ENCODE measurements at places on chromosomes 16 and 17.

- H3K27ac ChIP-seq: no peak overlapping the region
- peaks cover 90% of the 10 kb centered on the region for H3K27me3 ChIP-seq
- peaks cover 17% of the 10 kb centered on the region for H3K4me1 ChIP-seq
- H3K36me3 ChIP-seq: no peaks in the 10 kb centered on the region
Measured at GRCh38 chr17:38563362-38564253, 42.1 kb downstream of the SRCIN1 start.

- H3K4me3 ChIP-seq: no peak overlapping the region
- no peaks in the 10 kb centered on the region for H3K4me1 ChIP-seq
- H3K27me3 ChIP-seq: no peaks in the 10 kb centered on the region
- no peak overlapping the region for H3K27ac ChIP-seq
- peaks cover 43% of the 10 kb centered on the region for H3K36me3 ChIP-seq
- DNase-seq: no peak
Measured at GRCh38 chr17:37123941-37124820, 175.4 kb downstream of the AATF start.

- H3K4me1 ChIP-seq: no peaks in the 10 kb centered on the region
- H3K4me3 ChIP-seq: no peak overlapping the region
- no peaks in the 10 kb centered on the region for H3K36me3 ChIP-seq
Measured at GRCh38 chr16:5374184-5374583, 276.6 kb upstream of the EEF2KMT start.

DNA sequence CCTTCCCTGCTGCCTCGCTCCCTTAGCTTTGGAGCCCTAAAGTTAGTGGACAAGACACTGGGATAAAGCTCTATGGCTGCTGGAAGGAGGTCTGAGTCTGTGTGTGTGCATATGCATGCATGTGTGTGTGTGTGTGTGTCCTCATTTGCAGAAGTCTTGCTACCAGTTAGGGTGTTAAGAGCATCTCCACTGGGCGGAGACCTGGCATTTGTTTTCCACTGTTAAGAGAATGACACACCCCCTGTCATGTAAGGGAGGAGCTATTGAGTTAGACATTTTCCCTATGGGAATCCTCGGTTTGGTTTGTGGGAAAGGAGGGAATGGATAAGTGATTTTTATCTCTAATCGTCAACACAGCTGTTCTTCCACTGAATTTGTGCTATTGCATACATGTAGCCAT, 24.8 kb upstream of the ARHGAP23 start:
- no peak overlapping the region for H3K4me3 ChIP-seq
- no peaks in the 10 kb centered on the region for H3K27me3 ChIP-seq
- peaks cover 39% of the 10 kb centered on the region for H3K36me3 ChIP-seq
- no peak for DNase-seq
